ENCODE measurements at places on chromosomes 6 and 20. TPM values are rescaled to one million over a fixed set of nuclear protein-coding genes. Genes with fewer than 3 reads are reported as not detected.

GRCh38 chr20:62694106-62694505 is 14.5 kb upstream of the NTSR1 start:
- H3K36me3 ChIP-seq = no peaks in the 10 kb centered on the region
- H3K27ac ChIP-seq = no peak overlapping the region
- no peak for DNase-seq
- H3K27me3 ChIP-seq = no peaks in the 10 kb centered on the region
- no peaks in the 10 kb centered on the region for H3K4me1 ChIP-seq

DNA sequence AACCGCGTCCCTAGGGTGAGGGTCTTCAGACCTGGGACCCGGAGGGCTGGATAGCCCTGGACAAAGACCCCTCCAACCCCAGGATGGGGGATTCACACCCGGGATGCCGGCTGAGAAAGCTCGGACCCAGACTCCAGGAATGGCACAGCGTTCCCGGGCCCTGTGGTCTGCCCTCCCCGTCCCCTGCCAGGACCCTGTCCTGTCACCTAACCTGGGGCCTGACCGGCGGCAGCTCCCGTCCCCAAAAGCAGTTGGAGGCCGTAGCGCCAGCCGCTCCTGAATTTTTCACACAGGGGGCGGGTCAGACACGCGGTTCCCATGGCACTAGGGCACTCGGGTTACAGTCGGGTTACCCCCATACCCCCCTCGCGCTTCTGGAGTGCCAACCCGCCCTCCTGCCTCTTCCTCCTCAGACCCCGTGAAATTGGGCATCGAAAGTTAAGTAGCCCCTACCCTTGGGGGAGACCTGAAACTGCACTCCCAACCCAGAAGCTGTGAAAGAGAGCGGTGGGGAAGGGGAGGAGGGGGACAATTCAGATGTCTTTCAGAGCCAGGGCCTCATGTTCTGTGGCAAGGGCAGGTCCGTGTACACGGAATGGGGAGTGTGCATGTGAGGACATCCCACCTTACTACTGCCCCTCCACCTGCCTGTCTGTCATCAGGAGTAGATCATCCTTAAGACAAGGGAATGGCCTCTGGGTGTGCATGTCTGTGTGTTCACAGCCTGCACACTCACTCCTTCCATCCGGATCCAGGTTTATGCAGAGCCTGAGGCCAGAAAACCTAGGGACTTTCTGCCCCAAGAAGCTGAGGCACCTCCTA is 595 bp downstream of the REM1 start:
- DNase-seq = no peak
- H3K36me3 ChIP-seq = no peaks in the 10 kb centered on the region
- H3K4me1 ChIP-seq = no peaks in the 10 kb centered on the region

DNA sequence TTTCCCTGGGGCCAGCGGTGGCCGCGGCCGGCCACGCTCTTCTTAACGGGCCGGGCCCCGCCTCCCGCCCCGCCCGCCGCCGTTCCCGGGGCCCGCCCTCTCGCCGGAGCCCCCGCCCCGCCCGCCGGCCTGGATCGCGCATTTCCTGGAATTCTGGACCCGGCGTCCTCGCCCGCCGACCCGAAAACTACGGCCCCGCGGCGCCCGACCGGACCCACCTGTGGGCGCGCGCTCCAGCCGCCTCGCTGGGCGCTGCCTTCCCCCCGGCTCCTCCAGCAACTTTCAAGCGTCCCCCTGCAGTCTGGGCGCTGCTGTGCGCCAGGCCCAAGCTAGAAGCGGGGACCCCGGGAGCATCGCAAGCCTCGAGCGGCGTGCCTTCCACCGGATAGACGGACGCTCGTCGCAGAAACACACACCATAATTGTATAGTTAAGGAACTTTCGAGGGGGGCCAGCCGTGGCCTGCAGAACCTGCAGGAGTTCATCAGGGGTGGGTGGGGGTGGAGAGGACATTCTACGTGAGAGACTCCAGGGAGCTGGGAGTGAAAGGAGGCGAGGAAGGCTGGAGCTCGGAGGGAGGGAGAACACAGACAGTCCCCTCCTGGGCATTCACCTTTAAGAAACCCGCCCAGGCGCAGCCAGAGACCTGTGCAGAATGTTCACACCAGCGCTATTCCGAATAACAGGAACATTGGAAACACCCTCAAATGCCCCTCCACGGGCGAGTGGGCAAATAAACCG is at the start of gene ADA:
TSS of gene ADA (minus strand) at position 16 of the 740 bp plus-strand sequence. CDS start 92 bp downstream, outside the sequence.
- H3K4me3 ChIP-seq = peak within 1 kb of the TSS; percentile 57
- peaks cover 4% of the 10 kb centered on the region for H3K4me1 ChIP-seq
- peak; percentile 81 for DNase-seq
- H3K36me3 ChIP-seq = no peaks in the 10 kb centered on the region
- peak within 1 kb of the TSS; percentile 74 for H3K27ac ChIP-seq
- no peaks in the 10 kb centered on the region for H3K27me3 ChIP-seq

DNA sequence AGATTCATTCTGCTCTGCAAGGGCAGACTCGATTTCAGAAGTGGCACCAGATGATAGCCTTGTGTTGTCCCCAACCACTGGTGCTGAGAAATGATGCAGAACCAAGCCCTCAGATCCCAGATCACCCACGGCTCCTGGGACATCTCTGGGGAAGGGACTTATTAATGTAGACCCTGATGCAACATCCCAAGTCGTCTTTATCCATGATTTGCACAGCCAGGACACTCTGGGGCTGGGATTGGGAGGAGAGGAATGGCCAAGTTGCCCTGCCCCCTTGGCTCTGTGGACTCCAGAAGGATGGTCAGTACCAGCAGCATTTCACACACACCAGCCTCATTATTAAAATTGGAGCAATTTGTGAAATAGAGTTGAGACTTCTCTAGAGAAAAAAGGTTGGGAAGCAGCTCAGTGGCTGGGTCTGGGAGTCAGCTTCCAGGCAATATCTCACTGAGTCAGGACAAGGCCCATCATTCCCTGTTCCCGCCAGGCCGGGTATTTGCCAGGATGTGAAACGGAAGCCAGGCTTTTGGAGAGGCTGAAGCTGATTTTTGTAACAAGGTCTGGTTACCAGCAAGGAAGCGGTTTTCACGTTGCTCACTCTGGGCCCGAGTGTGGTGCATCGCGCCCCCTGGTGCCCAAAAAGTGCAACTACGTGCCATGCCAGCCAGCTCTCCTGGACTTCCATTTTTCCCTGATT is 67.4 kb downstream of the ZBTB2 start:
- H3K27ac ChIP-seq = no peak overlapping the region
- peak; percentile 83 for DNase-seq
- H3K4me3 ChIP-seq = no peak overlapping the region
- H3K4me1 ChIP-seq = no peaks in the 10 kb centered on the region
- H3K36me3 ChIP-seq = no peaks in the 10 kb centered on the region

GRCh38 chr6:141321493-141322347 is 811.0 kb upstream of the GJE1 start:
- DNase-seq = no peak
- no peak overlapping the region for H3K27ac ChIP-seq
- no peaks in the 10 kb centered on the region for H3K27me3 ChIP-seq
- H3K36me3 ChIP-seq = no peaks in the 10 kb centered on the region
- H3K4me1 ChIP-seq = no peaks in the 10 kb centered on the region

DNA sequence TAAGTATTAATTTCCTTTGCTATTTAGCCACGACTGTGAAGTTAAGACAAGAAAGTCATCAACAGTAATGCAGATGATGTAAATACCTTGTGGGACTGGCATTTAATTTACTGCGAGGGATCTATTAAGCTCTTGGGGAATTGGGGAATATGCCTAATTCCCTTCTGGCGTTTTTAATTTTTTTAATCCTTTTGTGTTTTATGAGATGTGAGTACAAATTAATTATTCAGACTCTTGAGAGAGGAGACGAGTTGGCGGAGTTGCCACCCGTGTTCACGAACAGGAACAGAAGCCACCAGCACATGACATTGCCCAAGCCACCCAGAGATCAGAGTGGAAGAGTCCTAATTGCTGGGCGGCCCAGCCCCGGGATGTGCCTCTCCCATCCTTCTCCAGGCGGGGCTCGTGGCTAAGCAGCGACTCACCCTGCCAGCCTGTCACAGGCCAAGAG is 533 bp upstream of the CRYBG1 start:
- no peaks in the 10 kb centered on the region for H3K4me1 ChIP-seq
- H3K27ac ChIP-seq = no peak overlapping the region
- H3K27me3 ChIP-seq = no peaks in the 10 kb centered on the region
- DNase-seq = no peak
- no peaks in the 10 kb centered on the region for H3K36me3 ChIP-seq

Gene SDC4
- total RNA-seq = 146 TPM

Gene RHAG
- total RNA-seq = 0.54 TPM

Gene EFCAB8
- 0.11 TPM for total RNA-seq
